Activated naive CD4-positive, alpha-beta T cell (primary cell): ENCODE measurements at places on chromosomes 7 and 10.

DNA sequence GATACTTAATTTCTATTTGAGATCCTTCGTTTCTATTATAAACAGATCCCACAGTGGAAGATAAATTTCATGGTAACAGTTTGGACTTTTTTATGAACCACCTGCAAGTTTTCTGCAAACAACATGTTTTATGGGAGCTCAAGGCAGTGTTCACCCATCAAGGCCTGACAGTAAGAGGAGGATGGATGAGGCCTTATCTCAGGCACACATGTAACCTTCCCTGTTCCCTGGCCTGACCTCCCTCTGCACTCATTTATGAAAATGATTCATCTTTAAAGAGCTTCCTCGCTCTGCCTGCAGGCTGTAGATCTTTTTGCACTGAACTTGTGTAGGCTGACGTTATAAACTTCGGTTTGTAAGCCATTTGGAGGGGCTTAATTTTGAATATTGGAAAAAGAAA lies 500.1 kb downstream of the GATA3 start:
- DNase-seq, result no peak

GRCh38 chr10:117537436-117537903 lies 5.1 kb upstream of the EMX2 start:
- DNase-seq, result no peak

- DNase-seq, result no peak
Observed at GRCh38 chr7:184294-185264, 7.8 kb upstream of the FAM20C start.

GRCh38 chr7:116854132-116854531 lies 8.3 kb upstream of the CAPZA2 start:
- DNase-seq, result no peak

DNA sequence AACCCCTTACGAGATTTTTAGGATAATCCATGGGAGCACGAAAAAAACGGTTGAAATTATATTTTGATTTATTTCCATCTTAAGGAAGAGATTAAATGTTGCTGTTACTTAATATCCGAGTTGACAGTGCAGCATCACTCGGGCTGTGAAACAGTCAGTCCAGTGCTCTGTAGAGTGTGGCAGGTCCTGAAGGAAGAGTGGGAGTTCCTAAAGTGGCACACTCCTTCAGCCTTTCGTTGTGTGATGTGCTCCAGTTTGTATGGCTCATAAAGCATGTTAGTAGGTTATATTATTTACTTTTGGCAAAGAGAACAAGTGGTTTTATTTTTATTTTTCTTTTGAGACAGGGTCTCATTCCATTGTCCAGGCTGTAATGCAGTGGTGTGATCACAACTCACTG lies 358.3 kb downstream of the AUTS2 start:
- DNase-seq, result no peak

DNA sequence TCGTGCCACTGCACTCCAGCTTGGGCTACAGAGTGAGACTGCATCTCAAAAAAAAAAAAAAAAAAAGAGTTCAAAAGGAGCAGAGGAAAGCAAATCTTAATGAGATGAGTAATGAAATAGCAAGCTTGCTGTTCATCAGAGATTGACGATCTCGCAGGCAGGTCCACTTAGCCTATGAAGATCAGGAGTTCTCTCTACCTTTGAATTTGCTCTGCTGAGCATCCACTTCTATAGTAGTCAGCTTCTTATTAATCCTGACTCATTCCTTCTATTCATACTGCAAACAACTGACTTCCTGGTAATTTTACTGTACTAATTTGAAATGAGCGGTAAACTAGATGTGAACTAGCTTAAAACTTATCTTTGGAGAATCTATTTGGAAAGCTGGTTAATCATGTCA lies 1014.6 kb downstream of the GATA3 start:
- no peak for DNase-seq
